Hepatocyte (in vitro differentiated cells): ENCODE measurements at places on chromosomes 7 and 10. TPM values are rescaled to one million over a fixed set of nuclear protein-coding genes. Genes with fewer than 3 reads are reported as not detected.

The AGR3 gene
- 51.0 and 65.1 TPM in 2 replicates for polyA plus RNA-seq

The SPDYE2 gene
- polyA plus RNA-seq, result 2.4 and 3.7 TPM in 2 replicates

The ABCB8 gene
- polyA plus RNA-seq, result 32.6 and 41.2 TPM in 2 replicates

The MYO1G gene
- 0.10 TPM in 1 of 2 replicates, not detected in the other for polyA plus RNA-seq

GRCh38 chr7:134795231-134795630 lies 15.8 kb downstream of the CALD1 start:
- no peak for DNase-seq

DNA sequence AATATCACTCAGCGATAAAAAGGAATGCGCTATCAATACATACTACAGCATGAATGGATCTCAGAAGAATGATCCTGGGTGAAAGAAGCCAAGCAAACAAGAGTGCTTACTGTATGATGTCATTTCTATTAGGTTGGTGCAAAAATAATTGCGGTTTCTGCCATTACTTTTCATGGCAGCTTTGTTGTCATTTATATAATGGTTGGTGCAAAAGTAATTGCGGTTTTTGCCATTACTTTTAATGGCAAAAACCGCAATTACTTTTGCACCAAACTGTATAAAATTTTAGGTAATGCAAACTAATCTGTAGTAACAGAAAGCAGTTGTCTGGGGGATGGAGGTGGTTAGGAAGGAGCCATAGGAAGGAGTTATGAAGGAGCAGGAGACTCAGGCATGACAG lies 318.3 kb upstream of the ZMIZ1 start:
- DNase-seq, result no peak

DNA sequence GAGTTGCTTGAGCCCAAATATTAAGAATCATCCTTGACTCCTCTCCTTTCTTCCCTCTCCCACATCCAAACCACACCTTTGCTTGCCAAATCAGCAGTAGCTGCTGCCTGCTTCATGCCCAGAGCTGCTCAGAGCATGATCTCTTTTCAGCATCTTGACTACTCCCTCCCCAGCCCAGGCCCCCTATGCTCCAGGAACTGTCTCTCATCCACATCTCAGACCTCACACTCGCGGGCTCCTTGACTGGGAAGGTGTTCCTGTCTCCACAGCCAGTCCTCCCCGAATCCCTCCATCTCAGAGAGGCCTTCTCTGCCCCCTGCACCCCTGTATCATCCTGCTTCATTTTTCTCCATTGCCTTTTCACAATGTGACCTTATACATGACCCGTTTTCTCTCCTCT lies 157.0 kb downstream of the DNAJB6 start:
- DNase-seq, result no peak

DNA sequence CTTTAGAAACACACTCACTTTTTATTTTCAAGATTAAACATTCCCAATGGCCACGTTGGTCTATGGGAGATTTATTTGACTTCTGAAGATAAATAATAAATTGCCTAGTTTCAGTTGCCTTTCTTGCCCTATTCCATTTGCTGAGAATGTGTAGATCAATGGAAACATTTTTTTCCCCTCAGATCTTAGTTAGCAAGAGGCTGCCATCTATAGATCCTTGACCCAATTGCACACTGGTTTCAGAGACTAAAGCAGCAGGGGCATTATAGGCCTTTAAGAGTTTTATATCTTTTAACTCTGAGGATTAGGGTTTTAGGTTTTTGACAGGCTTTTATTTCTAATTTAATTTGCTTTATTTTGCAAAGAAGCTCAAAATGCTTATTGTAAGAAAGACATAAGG lies 163.2 kb upstream of the GPR26 start:
- DNase-seq, result no peak

GRCh38 chr10:128095027-128095752 lies 31.0 kb downstream of the MKI67 start:
- DNase-seq, result peak; percentile 39

- DNase-seq, result no peak
These were observed 7.4 kb upstream of the FAS start for GRCh38 chr10:88983206-88983605.

DNA sequence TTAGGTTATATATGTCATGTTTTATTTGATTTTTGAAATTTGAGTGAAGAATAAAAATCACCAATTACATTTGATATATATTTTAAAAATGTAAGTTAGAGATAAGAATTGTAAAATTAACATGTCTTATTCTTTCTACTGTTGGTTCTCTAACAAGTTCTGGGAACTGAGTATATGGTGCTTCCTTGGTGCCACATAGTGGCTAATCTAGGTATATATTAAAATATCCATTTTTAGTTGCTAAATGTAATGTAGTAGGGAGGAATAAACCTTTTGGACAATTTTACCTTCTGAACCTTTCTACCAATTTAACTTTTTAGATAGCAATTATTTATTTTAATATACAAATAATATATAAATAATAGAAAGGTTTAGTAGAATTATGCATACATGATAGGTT lies 17.5 kb downstream of the CFAP69 start:
- peak; percentile 38 for DNase-seq

- peak; percentile 81 for DNase-seq
These were observed 100.7 kb upstream of the WAC start for GRCh38 chr10:28432210-28432676.

- DNase-seq, result no peak
These were observed 66.9 kb upstream of the TFEC start for GRCh38 chr7:116097365-116098009.
